Mammary epithelial cell (primary cell): ENCODE measurements at places on chromosomes 13 and 19. TPM values are rescaled to one million over a fixed set of nuclear protein-coding genes. Genes with fewer than 3 reads are reported as not detected.

The ZNF724 gene
- 4.0 TPM for polyA plus RNA-seq

The MATK gene
- polyA plus RNA-seq, result not detected

The ZNF548 gene
- polyA plus RNA-seq, result 6.8 TPM

The SEMA6B gene
- 0.22 TPM for polyA plus RNA-seq

The CYP4F3 gene
- polyA plus RNA-seq, result 0.86 TPM

The KLK14 gene
- polyA plus RNA-seq, result 0.65 TPM

The HCN2 gene
- polyA plus RNA-seq, result 0.35 TPM

The IL4I1 gene
- 0.12 TPM for polyA plus RNA-seq

The LILRA2 gene
- not detected for polyA plus RNA-seq

The PRODH2 gene
- polyA plus RNA-seq, result not detected

The TGFBR3L gene
- 0.23 TPM for polyA plus RNA-seq

The GRIK5 gene
- 0.08 TPM for polyA plus RNA-seq

The NFIX gene
- 24.5 TPM for polyA plus RNA-seq

The OVOL3 gene
- not detected for polyA plus RNA-seq

The ZNF729 gene
- not detected for polyA plus RNA-seq

The PNMA8C gene
- polyA plus RNA-seq, result not detected

The UGGT2 gene
- polyA plus RNA-seq, result 9.1 TPM

The FFAR1 gene
- not detected for polyA plus RNA-seq

The CLEC4M gene
- polyA plus RNA-seq, result not detected

The EHD2 gene
- 43.8 TPM for polyA plus RNA-seq

The LRRC4B gene
- not detected for polyA plus RNA-seq

The FKBP8 gene
- polyA plus RNA-seq, result 165 TPM

The PEG3 gene
- polyA plus RNA-seq, result not detected

The LCP1 gene
- polyA plus RNA-seq, result 1.2 TPM

The ZFP36 gene
- polyA plus RNA-seq, result 10.4 TPM

The CGB3 gene
- polyA plus RNA-seq, result not detected

The GAMT gene
- polyA plus RNA-seq, result 8.0 TPM

The ODAD3 gene
- 0.32 TPM for polyA plus RNA-seq
